ENCODE measurements at places on chromosomes 5 and 9.

DNA sequence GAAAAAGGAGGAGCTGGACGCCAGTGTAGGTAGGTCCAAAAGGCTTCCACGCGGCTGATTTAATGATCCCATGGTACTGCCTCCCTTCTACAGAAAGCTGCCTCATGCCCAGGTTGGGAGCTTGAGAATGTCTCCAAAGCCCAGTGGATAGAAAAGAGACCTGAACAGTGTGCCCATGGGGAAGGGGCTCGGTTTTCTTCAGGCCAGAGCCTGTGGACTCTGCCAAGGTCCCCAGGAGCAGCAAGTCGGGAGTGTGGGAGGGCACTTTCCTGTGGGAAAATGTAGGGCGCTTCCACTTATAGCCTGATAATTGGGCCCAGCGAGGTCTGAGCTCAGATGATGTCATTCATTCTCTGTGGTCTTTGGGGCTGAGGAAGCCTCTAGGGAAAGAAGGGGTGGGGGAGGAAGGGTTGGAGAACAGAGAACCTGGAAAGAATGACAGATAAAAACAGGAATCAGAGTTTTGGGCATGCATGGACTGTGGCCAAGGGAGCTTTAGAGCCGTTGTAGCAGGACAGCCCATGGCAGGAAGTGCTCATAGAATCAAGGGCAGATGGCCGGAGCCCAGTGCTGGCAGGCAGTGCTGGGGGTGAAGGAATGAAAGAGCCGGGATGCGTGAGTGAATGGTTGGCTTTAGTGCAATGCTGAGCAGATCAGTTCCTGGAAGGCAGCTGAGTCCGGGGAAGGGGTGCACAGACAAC is 42.5 kb upstream of the SH3PXD2B start:
- no peak for DNase-seq

- no peak for DNase-seq
These were observed 19.2 kb downstream of the SLC22A4 start for GRCh38 chr5:132313366-132313765.

DNA sequence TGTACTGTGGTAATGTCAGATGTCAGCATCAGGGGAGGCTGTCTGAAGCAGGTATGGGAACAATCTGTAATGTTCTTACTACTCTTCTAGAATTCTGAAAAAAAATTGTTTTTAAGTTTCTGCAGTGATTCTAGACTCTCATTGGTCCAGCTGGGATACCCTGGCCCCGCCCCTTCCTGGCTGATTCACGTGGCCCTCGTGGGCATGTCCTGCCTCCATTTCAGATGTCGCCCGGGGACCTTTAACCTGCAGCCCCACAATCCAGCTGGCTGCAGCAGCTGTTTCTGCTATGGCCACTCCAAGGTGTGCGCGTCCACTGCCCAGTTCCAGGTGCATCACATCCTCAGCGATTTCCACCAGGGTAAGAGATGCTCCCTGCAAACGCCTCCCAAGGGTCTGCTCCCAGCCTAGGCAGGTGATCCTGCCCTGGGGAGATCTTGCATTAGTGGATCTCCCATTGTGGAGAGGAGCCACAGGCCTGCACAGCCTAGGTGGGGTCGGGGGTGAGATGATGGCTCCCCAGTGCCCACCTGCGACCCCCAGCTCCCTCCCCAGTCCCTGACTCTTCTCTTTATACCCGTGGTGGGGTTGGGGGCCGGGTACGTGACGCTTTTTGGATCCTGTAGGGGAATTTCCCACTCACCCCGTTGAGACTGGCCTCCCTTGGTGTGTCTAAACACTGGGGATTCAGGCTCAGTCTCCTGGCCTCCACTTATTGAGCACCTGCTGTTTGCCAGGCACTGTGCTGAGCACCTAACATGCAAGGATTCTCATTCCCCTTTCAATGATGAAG is 36.5 kb downstream of the LAMC3 start:
- DNase-seq = no peak

DNA sequence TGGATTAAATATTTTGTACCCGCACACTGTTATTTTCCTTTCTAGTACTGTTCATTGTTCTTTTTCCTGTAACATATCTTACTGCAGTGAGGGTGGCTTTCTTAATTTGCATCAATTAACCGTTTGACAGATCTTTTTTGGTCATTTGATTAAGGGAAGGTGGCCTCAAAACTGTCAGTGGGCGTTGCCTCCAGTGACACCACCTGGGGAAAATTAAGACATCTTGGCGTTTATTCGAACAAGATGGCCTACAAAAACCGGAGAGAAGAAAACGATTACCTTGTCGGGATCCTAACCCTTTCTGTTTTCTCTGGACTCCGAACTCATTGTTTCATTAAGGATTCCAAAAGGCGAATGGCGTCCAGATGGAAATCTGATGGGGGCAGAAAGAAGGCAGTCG is 2.0 kb downstream of the BASP1 start:
- no peak for DNase-seq

- DNase-seq = no peak
These were observed 45.2 kb downstream of the NEK6 start for GRCh38 chr9:124302921-124303320.
